T-helper 2 cell treated with Interferon-gamma antibody and Interleukin-4, amounts not matched to agents 5 μg/mL and 100 μg/mL, for 36 hours (primary cell): ENCODE measurements at places on chromosomes 5 and 9.

DNA sequence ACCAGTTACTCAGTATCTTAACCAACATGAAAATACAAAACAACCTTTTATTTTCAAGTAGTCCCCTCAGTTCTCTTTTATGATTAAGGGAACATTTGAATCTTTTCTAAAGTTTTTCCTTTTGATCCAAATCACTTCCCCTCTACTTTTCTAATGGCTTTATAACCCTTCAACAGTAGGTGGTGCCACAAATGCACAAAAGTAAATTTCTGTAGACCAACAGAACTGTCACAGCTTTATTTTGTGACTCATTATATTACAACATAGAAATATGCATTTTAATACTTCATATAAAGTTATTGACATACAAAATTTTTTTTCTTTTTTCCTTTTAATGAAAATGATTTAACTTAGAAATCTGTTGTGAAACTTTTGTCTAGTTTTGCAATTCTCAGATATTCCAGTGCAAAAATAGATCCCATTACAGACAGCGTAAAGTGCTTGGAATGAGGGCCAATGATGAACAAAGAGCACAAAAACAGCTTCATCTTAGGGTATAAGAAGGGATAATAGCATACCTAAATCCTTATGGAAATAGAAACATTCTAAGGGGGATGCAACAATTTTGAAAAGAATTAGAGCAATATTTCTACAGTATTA is 17.0 kb downstream of the NIPSNAP3B start:
- no peak for DNase-seq

DNA sequence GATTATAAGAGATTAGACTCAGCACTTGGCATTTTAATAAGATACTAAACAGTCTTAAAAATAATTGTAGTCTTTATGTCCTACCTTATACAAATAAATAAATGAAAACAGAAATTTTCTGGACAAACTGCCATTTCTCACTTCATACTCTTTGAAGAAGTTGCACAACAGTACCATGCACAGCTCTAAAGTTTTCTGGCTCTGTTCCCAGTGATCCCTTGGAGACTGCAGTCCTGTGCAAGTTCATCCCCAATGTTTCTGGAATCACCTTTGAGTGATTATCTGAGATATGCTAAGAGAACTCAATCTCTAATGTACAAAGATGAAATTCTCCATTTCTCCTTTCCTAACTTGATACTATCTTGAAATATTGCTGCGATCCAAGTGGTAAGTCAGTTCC is 330.4 kb upstream of the EDIL3 start:
- DNase-seq, result no peak

GRCh38 chr9:89668216-89668865 is 63.5 kb downstream of the GADD45G start:
- no peak for DNase-seq

- no peak for DNase-seq
Observed at GRCh38 chr5:65144136-65144871, 337.4 kb downstream of the ADAMTS6 start.

DNA sequence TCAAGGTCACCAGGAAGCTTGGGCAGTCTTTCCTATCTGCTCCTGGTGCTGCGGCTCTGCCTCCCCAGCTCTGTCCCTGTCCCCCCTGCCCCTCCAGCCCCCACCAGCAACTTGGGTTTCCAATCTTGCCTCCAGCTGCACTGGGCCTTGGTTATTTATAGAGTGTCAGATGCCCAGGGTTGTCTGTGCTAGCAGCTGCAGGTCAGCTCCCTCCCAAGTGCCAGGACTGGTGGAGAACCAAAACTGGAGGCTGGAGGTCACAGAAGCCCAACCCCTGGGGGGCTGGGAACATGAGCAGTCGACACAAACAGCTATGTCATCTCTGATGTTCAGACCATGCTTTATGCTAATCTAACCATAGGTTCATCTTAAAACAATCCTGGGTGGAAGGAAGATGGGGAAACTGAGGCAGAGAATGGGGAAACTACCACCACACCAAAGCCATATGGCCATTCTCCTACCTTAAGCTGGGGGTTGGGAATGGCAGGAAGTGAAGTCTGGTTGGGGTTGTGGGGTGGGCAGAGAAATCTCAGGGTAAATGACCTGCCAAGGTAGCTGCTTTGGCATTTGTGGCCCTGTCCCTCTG is 1.7 kb downstream of the TPM2 start:
- no peak for DNase-seq

DNA sequence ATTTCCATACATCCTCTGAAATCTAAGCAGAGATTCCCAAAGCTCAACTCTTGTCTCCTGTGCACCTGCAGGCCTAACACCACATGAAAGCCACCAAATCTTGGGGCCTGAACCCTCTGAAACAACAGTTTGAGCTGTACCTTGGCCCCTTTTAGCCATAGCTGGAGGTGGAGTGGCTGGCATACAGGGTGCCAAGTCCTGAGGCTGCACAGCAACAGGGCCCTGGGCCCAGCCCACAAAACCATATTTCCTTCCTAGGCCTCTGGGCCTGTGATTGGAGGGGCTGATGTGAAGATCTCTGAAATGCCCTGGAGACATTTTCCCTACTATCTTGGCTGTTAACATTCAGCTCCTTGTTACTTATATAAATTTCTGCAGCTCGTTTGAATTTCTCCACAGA is 26.5 kb downstream of the DOCK2 start:
- DNase-seq, result no peak
